Upper lobe of left lung (tissue), 6 donors: ENCODE measurements at places on chromosomes 1 and 21. TPM values are rescaled to one million over a fixed set of nuclear protein-coding genes. Genes with fewer than 3 reads are reported as not detected.
A peak's percentile ranks its signal among the peaks of the same experiment; 100 is the strongest.

PANK4 gene
- 37.3 TPM for total RNA-seq

GRCh38 chr21:42374864-42375499 is 8.6 kb upstream of the TFF1 start:
- H3K27me3 ChIP-seq = no peaks in the 10 kb centered on the region
- peaks cover 3% of the 10 kb centered on the region for H3K4me1 ChIP-seq
- DNase-seq = peak; percentile 42
- no peaks in the 10 kb centered on the region for H3K36me3 ChIP-seq
- H3K27ac ChIP-seq = no peak overlapping the region

GRCh38 chr1:19974822-19975416 is 4.5 kb downstream of the PLA2G2A start:
- no peak overlapping the region for H3K4me3 ChIP-seq
- H3K4me1 ChIP-seq = peaks cover 3% of the 10 kb centered on the region
- no peaks in the 10 kb centered on the region for H3K27me3 ChIP-seq
- DNase-seq = no peak
- no peaks in the 10 kb centered on the region for H3K36me3 ChIP-seq

DNA sequence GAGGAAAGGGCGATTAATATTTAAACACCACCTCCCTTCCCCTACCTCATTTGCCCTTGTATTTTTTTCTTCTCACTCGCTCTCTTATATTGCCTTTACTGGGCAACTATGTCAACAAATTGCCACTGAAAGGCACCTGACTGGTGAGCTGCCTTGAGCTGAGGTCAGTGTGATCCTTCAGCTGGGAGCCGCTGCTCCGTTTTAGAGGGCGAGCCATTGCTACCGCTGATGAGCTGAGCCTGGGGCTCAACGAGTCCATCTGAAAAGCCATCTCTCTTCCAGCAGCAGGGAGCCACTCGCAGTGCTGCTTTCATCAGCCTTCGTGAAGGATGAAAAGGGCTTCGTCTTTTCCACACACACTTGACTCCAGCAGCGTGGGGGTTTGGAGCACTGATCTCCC is 108.0 kb upstream of the KIF26B start:
- no peaks in the 10 kb centered on the region for H3K27me3 ChIP-seq
- H3K27ac ChIP-seq = no peak overlapping the region
- H3K4me1 ChIP-seq = no peaks in the 10 kb centered on the region
- H3K4me3 ChIP-seq = no peak overlapping the region
- peak; percentile 35 for DNase-seq

DNA sequence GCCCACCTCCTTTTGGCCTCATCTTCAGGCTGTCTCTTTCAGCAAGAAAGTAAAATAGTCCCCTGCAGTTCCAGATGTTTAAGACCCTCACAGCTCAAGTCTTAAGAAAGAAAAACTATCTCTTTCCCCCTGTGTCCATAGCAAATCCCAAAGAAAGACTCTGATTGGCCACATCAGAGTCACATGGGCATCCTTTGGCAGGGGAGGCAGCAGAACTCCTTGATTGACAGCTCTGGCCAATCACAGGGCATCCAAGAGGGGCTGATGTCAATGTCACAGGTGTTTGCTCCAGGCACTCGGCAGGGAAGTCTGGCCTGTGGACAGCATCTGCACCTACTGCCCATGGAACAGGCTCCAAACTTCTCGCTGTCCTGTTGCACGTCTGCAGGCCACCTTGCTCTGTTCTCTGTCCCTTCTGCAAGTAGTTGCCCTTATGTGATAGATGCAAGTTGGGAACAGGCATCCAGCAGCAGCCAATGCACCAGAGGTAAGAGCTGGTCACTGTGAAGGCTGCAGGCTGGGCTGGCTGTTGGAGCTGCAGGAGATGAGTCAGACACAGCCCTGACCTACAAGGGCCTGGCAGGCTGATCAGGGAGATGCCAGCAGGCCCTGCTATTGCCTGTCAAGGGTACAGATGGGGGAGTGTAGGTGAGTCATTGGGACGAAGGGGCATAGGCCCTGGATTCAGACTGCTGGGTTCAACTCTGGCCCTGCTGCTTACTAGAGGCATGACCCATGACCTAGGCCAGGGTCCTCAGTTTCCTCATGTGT is 96.8 kb upstream of the TMEM51 start:
- no peak overlapping the region for H3K4me3 ChIP-seq
- no peaks in the 10 kb centered on the region for H3K27me3 ChIP-seq
- no peak overlapping the region for H3K27ac ChIP-seq
- DNase-seq = no peak

GRCh38 chr1:47865881-47866535 is 131.2 kb downstream of the TRABD2B start:
- H3K36me3 ChIP-seq = no peaks in the 10 kb centered on the region
- H3K4me3 ChIP-seq = no peak overlapping the region
- no peaks in the 10 kb centered on the region for H3K27me3 ChIP-seq
- no peak for DNase-seq
- H3K27ac ChIP-seq = no peak overlapping the region
- no peaks in the 10 kb centered on the region for H3K4me1 ChIP-seq

APOBEC4 gene
- total RNA-seq = 3.1 TPM

GRCh38 chr1:111961016-111961415 is 28.5 kb downstream of the KCND3 start:
- H3K27me3 ChIP-seq = no peaks in the 10 kb centered on the region
- H3K27ac ChIP-seq = no peak overlapping the region
- no peaks in the 10 kb centered on the region for H3K4me1 ChIP-seq

DNA sequence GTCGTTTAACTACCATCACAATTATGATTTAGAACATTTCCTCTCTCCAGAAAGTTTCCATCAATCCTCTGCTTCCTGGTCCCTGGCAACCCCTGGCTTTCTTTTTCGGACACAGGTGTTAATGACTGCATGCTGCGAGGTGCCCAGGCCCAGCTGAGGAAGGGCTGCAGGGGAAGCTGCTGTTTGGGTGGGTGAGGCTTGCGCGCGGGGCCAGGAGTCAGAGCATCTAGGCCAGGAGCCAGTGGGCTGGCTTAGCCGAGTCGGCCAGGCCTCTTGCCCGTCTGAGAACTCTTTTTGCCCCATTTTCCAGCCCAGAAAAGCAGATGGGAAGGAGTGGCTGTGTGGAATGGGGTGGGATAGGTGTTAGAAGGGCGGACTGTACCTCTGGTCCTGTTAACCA is 51.5 kb downstream of the NAV1 start:
- no peaks in the 10 kb centered on the region for H3K27me3 ChIP-seq
- no peak for DNase-seq
